ENCODE measurements at places on chromosomes 3 and 15.
A peak's percentile ranks its signal among the peaks of the same experiment; 100 is the strongest.

DNA sequence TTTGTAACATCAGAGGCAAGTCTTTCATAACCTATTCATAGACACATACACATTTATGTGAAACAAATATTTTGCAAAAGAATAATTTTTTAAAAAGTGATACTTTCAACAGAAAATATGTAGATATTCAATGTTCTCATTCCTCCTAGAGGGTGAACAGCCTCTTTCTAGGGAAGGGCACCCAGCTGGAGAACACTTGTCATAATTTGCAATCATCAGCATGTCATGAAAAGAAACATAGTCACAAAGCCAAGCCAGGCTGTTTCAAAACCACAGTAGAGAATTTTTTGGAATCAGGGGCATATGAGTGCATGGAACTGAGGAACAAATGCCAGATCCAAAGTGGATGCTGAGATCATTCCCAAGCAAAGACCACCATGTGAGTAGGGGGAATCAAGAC is 406.9 kb upstream of the ADAMTS9 start:
- DNase-seq = no peak

DNA sequence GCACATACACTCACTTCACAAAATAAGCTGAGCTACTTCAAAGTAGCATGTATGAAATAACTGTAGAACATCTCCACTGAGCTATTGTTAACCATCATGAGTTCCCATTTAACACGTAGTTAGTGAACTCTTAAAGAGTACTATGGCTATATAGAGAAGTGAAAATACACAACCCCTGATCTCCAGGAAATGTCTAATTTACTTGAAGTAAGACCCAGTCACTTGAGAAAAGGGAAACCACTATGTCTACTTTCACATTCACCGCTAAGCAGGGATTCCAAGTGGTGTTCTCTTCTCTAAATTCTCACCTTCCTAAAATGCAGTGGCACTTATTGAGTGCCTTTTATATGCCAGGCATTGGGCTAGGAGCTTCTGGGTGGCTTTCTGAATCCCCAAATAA is 35.0 kb upstream of the COLQ start:
- no peak for DNase-seq

DNA sequence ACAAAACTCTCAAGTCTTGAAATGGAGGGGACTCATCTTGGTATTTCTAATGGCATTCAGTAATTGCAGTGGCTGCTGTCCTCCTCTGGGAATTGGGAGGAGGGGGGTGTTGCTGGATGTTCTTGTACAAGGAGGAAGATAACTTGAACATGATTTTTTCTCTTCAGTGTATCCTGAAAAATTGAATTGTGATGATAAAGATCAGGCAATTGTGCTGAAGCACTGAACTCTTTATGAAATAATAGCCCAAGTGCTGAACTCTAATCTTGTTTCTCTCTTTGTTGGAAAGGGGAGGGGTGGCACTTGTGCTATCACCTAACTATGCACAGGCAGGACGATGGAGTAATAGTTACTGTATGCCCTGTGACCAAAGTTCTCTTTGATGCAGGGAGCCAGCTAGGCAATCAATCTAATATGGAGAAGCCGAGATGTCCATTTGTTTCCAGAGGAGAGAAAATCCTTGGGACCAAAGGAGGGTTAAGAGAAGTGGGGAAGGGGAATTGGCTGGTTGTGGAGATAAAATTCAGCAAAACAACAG is 68.1 kb upstream of the ATP2C1 start:
- DNase-seq = no peak

GRCh38 chr15:99662903-99663302 is 70.3 kb downstream of the LYSMD4 start:
- no peak for DNase-seq

GRCh38 chr3:64460141-64460730 is 227.6 kb downstream of the ADAMTS9 start:
- peak; percentile 19 for DNase-seq

GRCh38 chr3:123159926-123160635 is 41.7 kb upstream of the SEC22A start:
- DNase-seq = no peak

GRCh38 chr3:188578576-188579363 is 424.8 kb downstream of the LPP start:
- no peak for DNase-seq

DNA sequence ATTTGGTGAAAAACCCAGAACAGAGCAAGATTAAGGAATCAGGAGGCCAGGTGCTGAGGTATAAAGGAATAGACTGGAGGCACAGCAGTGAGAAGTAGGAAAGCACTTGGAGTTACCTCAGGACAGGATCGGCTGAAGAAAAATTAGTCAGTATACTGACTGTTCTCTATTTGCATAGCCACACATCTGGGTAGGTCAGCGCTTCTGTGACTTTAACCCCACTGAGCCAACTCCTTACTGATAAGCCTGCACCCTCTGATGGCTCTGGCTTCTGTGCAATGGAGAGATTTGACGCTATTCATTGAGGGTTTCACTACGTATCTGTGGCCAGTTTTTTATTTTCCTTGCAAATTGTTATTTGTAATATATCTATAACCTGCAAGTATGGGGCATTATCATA is 22.3 kb downstream of the MECOM start:
- DNase-seq = no peak

- DNase-seq = no peak
These were observed 9.6 kb downstream of the CHST13 start for GRCh38 chr3:126533506-126533905.

DNA sequence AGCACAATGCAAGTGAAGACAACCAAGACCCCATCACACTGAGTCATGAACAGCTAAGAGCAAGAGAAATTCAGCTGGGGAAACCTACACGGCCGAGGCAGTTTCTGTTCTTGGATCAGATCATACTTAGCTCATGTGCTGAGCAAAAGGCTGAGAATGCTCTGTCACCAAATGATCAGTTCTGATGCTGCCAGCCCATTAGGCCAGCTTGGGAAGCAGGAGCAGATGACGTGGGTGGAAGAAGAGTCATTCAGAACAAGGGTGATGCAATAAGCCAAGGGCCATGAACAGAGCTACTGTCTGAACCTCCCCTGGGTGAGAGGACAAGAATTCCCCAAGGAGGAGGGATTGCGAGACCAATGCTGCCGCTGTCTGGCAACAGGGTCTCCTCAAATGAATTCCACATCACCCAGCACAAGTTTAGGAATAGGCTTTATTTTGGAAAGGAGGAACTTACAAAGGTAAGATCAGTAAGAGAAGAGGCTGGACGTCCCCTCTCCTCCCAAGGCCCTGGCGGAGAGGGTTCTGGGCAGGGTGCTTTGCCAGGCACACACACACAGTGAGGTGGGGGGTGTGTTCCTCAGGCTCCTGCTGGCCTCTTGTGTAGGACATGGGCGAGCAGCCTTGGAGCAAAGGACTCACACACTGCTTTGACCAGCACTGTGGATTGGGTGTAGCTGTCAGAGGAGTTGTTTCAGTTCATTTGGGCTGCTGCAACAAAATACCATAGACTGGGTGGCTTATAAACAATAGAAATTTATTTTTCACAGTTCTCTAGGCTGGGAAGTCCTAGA is 65.6 kb upstream of the CTXND1 start:
- no peak for DNase-seq

DNA sequence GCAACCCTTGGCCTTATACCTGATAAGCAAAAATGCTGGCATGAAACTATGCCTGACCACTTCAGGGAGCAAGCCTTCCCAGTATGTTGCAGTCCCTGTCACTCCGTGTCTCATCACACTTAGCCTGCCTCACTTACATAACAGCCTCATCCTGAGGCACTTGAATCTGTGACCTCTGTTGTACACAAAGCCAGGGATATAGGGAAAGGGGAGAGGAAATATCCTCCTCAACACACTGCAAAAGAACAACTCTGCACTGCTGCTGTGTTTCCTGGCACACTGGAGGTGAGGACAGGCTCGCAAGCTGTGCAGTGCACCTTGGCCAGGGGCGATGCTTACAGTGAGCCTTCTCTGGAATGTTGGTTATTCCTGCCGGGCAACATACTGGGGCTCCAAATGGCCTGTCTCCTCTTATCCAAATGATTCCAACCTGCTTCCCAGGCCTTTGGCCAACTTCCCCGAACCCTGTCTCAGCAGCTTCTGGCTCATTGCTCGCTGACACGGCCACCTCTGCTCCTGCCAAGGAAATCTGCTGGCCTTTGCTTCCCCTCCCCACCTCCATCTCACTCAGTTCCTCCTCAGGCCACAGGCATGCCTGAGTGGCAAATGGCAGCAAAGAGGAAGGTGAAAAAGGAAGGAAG is 109.2 kb downstream of the CD47 start:
- DNase-seq = no peak

DNA sequence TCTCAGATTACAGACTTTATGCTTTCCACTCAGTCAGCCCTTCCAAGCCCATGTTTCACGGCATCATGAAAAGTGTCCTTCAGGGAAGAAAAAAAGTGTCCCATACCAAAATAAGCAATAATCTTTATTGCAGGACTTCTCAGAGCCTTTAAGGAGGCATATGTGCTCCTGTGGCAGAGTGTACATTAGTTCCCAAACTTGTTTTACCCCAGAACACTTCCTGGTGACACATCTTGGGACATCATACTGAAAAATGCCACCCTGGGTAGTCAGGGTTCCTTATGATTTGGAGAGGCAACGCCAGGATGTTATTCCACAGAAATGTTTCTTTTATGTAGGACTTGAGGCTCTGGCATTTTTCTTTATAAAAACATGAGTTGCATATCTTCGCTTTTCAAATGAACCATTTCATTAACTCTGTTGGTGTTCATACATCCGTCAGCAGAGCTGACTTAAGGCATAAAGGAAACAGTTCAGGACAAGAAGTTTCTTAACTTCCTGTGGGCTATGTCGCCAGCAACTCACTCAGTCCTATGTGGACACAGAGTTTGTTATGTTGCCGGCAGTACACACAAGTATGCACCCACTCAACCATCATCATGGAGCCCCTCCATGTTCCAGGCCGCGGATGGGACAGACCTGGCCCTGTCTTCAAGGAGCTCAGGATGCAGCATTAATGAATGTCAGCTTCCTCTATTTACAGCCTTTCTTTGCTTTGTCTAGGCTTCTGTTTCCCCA is 63.8 kb downstream of the CASR start:
- no peak for DNase-seq

DNA sequence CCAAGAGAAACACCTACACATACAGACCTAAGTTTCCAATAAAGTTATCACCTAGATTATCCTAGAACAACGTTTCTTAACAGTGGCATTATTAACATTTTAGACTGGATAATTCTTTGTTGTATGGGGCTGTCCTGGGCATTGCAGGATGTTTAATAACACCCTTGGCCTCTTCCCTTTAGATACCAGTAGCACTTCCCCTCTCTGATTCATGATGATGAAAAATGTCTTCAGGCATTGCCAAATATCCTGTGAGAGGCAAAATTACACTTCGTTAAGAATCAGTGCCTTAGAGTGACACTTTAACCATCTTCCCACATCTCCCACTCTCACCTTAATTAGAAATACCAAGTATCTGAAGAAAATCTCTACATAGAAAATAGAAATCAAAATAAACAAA is 352.6 kb downstream of the CGGBP1 start:
- no peak for DNase-seq

DNA sequence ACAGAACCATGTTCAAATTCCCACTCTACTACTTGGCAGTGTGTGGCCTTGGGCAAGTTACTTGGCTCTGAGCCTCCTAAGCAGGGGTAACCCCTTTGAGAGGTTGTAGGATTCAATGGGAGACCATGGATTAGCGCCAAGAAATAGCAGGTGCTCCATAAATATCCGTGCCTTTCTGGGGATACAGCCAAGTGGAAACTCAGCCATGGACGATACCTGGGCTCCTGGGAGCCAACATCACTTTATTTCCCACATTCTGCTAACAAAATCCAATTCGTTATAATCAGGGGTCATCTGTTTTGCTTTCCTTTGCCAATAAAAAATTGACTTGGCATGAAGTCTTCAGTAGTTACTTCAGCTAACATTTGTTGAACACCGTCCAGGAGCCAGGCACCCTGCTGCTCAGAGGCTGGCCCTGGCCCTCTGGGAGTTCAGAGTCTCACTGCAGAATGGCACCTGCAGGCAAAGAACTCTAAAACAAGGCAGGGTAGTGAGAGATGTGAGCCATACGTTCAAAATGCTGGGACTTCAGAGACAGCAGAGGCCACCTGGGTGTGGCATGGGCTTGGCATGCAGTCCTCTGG is 42.3 kb downstream of the ZDHHC19 start:
- DNase-seq = peak; percentile 100

DNA sequence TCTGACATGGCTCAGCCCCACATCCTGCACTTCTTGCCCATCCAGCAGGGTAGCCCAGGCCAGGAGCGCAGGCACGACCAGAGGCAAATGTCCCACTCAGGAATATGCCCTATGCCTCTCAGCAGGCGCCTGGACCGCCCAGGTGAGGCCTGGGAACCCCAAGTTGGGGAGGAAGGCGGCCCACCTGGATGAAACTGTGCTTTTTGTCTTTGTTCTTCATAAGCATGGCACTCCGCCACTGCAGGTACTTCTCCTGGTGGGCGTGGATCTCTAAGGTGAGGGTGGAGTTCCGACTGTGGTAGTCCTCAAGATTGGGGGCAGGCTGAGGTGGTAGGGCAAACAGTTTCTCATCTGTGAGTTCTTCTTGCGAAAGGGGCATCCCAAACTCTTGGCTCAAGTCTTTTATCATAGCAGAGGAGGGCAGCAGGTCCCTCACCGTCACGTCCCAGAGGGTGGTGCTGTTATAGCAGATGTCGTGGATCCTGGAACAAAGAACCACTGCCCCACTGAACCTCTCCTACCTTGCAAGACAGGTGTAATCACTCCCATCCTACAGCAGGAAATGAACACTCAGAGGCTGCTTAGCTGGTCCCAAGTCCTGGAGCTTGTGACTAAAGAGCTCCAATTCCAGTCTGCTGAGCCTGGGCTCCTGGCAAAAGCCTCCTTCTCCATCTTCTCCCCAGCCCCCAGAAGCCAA is 53.2 kb downstream of the ACAD9 start:
- DNase-seq = no peak

DNA sequence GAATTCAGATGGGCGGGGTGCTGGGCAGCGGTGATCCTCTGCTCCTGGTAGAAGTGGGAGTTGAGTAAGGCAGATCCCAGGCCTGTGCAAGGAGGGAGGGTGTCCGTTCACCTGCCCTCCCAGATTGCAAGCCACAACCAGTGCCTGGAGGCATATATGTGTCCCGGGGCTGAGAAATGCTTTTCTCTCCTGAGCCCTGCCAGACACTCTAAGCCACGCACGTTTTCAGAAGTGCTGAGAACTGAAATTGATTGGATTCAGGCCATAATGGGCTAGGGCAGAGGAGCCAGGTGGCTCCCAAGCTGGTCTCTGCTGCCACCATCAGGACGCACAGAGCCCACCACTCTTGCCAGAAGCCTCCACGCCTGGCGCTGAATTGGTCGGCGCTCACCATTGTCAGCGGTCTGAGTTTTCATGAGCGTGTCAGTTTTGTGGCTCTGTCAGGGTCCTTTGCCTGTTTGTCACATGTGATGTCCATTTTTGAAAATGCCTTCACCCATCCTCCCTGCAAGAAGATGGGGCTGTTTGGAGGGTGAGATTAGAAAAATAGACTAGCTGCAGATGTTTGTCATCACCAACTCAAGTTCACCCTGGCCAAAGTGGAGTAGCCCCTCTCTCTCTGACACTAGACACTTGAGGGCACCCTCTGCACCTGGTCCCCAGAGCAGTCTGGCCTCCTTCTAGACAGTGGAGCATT is 15.4 kb upstream of the BFSP2 start:
- peak; percentile 89 for DNase-seq

- DNase-seq = no peak
These were observed 98.3 kb downstream of the THRB start for GRCh38 chr3:24396338-24396737.

- no peak for DNase-seq
These were observed 218.6 kb downstream of the SNRPN start for GRCh38 chr15:25173241-25174028.
